AML-193 (cell line): ENCODE measurements at places on chromosomes 6 and 20.

DNA sequence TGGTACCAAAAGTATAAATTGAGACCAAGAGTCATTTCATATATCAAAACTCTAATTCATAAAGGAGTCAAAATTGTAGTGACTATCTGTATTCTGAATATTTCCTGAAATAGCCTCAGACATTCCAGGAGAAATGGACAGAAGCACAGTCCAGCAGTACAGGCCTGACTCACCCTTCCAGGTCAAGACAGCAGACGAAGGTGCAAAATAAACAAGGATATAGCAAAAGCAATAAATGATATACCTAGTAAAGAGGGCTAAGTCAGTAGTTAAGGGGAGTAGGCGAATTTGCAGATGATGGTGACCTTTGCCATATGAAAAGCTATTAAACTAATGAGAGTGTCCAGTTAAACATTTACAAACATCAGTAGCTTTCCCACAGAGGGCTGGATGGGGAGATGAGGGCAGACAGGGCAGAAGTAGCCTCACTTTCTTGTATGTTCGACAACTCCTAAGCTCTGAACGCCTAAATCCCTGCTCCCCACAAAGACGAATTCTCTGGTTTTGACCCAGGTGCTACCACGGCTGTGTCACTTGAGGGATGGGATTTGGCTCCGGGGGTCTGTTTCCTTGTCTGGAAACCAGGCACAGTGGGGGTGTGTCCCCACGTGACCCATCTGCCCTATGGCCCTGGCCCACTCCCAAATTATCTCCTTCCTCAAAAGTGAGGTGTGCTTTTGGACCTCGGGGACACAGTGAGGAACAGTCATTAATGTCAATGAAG lies 3.6 kb upstream of the SLC52A3 start:
- no peak for DNase-seq

- DNase-seq = no peak
Measured at GRCh38 chr6:124517339-124517738, 444.9 kb upstream of the RNF217 start.

DNA sequence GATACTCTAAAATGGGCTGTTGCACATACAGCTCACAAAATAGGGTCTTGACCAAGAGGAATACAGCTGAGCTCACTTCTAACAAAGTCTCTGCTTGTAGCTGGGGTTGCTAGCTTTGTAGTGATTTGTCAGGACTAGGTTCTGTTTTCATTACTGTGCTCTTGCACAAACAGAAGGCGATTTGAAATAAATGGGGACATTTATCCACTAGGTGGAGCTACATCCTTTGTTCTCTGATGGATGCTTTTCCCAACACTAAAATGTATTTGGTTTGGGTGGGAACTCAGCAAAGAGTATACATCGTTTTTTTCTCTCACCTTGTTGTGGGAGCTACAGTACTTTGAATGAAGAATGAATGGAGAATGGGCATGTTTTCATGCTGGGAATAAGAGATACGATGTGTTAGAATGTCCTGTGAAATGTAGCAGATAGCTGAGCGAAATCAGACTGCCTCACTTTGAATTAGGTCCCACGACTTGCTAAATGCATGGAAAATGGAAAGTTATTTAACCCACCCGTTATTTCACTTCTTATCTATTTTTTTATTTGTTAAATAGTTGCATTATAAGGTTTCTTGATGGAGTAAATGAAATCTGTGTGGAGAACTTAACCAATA lies 494.7 kb upstream of the MAP3K7 start:
- peak; percentile 43 for DNase-seq

DNA sequence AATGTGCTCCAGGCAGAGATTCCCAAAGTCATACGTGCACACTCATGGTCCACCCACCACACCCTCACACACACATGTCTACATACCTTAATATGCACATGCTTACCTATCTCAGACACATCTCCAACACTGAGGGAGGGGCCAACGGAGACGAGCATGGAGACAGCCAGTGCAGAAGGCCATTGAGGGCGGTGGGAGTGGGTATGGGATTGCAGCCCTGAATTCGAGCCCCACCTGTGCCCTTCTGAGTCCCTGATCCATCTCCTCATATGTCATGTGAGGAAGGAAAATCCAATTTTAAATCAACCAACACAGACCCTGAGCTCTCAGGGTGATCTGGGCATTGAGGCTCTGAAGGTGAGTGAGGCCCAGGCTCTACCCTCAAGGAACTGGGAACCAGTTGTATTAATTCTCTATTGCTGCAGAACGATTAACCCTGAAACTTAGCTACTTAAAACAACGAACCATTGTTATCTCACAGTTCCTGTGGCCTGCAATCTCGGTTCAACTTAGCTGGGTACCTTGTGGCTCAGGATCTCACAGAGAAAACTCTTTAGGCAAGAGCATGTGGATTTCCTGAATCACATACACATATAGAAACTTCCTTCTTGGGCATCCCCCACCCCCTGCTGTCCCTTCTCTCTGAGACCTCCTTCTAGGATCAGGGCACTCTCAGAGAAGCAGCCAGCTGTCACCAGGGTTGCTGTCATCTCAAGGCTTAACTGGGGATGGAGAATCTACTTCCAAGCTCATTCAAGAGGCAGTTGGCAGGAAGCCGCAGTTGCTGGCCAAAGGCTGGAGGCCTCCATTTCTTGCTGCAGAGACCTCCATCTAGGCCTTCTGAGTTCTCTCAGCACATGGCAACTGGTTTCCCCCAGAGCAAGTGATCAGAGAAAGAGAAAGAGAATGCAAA lies 28.3 kb downstream of the GLP1R start:
- DNase-seq = no peak

DNA sequence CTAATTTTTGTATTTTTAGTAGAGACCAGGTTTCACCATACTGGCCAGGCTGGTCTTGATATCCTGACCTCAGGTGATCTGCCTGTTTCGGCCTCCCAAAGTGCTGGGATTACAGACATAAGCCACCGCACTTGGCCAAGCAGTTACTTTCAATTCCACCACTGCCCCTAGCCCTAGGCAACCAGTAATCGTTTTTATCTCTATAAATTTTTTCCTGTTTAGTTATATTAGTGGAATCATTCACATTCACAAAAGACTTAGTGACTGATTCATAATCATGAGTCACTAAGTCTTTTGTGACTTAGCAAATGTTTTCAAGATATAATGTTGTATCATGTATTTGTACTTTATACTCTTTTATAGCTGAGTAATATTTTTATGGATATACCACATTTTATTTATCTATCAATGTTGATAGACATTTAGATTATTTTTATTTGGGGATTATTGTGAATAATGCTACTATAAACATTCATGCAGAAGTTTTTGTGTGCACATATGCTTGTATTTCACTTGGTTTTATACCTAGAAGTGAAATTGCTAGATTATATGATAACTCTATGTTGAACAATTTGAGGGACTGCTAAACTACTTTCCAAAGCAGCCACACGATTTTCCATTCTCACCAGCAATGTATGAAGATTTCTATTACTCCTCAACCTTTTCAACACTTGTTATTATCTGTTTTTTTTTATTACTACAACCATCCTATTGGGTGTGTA lies 421.4 kb upstream of the ID4 start:
- no peak for DNase-seq
